ENCODE measurements at places on chromosomes 4 and X.

DNA sequence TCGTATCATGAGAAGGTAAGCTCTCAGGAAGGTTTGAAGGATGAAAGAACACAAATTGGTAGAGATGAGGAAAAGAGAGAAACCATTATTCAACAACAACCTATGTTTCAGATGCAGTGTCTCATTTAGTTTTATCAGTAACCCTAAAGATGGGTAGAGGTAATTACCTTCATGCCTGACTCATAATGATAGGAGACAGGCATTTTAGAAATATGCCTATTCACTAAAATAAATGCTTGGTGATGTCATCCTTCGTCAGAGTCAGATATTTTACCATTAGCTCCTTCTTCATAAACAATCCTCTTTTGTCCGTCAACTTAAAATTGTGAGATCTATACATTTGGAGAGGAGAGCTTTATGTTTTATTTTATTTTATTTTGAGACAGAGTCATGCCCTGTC lies 21.5 kb upstream of the RNF150 start:
- no peak for DNase-seq

DNA sequence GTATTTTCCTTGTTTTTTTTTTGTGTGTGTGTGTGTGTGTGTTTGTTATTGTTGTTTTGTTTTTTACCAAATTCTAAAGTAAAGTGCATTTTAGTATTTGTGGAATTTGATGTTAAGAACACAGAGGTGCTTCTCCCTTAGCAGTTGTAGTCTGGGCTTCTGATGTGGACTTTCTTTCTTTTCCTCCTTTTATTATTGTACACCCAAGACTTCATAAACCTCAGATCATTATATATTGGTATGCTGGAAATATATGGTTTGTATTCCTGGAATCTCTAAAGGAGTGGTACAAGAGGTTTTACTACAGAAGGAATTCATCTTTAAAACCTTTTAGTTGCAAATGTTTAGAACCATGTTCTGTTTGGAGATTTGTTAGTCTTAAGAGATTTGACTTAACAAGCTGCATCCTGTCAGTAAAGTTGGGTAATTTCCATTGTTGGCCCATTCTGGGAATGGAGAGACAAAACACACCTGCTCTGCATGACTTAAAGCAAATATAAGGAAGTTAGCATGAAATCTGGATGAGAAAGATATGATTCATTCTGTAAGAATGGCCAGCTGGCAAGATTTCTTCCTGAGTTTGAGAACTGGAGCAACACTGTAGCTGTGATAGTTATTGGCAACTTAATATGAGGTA lies 64.0 kb downstream of the SMAD1 start:
- DNase-seq = no peak

- no peak for DNase-seq
Measured at GRCh38 chr4:14853176-14853943, 148.9 kb upstream of the CPEB2 start.

- no peak for DNase-seq
Measured at GRCh38 chr4:72468904-72469502, 100.0 kb downstream of the ADAMTS3 start.

- DNase-seq = no peak
Measured at GRCh38 chr4:93888768-93889167, 60.2 kb downstream of the ATOH1 start.

DNA sequence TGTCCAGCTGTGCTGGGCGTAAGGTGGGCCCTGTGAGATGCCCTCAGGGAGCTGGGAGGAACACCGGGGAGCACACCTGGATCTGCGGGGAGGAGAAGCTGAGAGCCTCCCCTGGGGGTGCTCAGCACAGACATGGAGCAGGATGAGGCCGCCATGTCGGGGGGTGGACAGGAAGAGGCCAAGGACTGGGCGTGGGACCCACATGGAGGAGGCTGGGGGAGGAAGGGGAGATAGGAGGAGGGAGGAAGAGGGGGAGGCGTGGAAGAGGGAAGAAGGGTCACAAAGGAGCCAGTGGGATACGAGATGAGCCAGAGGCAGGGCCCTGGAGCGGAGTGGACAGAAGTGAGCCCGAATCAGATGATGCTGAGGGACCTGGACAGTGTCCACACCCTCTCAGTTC lies 66.3 kb downstream of the ZFYVE28 start:
- DNase-seq = no peak

DNA sequence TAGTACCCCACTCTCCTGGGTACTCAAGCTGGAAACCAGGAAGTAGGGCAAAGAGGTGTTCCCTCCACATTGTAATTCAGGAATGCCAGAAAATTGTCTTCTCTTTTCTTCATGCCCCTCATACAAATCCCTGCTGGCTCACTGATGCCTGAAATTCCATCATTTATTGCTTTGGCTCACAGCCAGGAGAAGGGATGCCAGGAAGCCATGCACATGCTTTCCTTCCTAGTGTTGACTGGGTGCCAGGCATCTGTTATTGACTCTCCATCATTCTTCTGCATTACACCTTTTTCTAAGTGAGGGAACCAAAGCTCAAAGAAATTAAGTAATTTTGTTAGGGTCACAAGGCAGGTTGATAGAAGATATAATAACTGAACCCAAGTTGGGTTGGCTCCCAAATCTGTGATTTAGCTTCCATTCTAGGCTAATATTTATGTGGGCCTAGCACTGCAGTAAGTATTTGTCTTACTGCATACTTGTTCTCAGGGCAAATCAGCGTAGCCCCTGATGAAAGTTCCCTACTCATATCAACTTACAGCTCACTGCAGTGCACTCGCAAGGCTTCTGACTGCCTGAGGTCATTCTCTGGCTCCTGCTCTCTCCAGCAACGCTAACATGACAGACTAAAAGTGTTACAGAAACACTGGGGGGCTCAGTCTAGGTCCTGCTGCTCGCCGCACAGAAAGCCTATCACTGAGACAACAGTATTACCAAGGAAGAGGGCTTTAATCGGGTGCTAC lies 89.0 kb downstream of the TRAPPC11 start:
- no peak for DNase-seq

GRCh38 chrX:150324035-150324728 lies 38.9 kb upstream of the MAMLD1 start:
- DNase-seq = no peak

DNA sequence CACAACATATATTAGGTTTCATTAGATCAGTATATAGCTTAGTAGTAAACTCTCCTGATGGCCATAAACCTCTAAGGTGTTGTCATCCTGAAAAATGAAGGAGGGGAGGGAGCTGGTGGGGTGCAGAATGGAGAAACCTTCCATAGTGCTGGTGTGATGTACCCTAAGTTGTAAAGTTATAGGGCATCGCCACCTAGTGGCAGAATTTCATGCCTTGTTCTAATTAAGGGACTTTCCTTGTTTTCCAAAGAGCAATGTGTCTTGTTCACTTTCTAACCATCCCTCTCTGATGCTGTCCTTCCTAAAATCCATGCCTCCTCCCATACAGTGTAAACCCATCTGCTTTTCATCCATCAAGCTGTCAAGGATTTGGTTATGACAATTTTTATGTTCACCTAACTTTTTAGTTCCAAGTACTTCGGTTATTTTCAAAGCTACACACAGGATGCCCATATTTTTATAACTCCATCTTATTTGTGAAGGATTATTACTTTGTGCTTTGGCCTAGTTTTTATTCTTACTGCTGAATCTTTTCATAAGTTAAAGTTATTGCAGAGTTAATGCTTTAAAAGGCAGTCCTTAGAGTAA lies 4.5 kb downstream of the NBDY start:
- DNase-seq = no peak
